ENCODE measurements at places on chromosomes 1 and 21.

GRCh38 chr1:982765-983436 is 1.0 kb upstream of the PERM1 start:
- no peak for DNase-seq

DNA sequence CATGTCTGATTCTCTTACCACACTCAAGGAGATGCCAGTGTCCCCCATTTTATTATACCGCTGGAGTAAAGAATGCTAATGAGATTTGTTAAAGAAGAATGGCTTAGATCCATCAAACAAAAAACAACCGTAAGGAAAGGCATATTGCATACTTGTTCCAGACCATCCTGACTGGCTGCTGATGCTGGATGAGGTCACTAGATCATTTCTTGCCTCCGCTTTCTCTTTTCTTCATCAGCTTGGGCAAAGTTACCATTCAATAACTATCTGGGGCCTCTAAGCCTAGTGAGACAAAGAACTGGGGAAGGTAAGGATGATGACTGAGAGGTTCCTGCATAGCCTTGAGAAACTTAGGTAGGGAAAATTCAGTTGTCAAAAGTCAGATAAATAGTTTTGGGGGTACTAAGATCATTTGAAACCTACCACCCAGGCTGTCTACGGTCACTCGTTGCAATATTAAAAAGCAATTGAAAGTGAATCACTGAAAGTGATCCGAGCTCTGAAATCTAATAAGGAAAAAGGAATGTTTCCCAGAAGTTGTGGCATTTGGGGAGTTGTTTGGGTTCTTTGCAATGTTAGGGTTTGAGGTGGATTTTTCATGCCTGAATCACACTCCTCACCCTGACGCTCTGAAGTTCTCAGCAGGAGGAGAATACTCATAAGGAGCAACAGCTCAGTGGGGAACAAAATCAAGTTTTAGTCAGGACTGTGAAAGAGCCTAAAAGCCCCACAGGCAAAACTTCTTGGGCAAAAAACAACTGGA is 176.8 kb downstream of the HHIPL2 start:
- peak; percentile 95 for DNase-seq

- DNase-seq = no peak
These were observed 2.4 kb downstream of the PAQR7 start for GRCh38 chr1:25873120-25873519.

DNA sequence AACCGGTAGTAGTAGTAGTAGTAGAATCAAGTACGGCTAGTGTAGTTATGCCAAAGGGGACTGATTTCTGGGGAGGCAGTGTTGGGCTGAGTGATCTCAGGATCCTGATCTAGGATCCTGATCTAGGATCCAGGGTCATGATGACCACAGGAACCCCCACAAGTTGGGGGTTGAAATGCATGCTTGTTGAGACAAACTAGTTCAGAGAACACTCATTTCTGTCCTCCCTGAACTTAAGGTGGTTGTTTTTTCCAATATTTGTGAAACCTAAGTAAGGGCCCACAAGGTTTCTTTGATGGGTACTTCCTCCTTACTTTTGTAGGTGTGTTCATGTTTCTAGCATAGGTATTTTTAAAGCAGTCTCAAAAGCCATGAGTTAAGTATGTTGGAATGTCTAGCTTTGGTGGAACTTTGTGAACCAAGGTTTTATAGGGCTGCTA is 33.9 kb upstream of the PDC start:
- no peak for DNase-seq

Measured in HFFc6 (cell line).